ENCODE measurements at places on chromosomes 12 and 14.

DNA sequence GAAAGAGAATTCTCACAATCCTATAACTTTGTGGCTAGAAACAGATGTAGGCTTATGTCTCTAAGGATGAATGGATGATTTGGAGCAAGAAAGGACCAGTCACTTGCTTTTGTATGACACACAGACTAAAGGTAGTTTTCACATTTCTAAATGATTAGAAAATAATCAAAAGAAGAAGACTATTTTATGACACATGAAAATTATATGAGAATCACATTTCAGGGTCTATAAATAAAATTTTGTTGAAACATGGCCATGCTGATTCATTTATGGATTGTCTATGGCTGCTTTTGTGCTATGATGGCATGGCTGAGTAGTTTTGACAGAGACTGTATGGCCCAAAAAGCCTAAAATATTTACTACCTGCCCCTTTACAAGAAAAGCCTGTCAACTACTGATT lies 49.4 kb upstream of the FRMD6 start:
- DNase-seq: no peak

GRCh38 chr12:49818241-49818895 lies 9.8 kb downstream of the NCKAP5L start:
- no peak for DNase-seq

DNA sequence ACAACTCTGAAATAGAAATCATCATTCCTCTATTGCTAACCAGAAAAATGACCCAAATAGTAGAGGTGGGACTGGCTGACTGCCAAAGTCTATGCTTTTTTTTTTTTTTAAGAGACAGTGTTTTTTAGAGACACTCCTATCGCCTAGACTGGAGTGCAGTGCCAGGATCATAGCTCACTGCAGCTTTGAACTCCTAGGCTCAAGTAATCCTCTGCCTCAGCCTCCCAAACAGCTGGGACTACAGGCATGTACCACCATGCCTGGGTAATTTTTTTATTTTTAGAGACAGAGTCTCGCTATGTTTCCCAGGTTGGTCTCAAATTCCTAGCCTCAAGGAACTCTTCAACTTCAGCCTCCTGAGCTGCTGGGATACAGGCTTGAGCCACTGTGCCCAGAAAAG lies 19.2 kb downstream of the NR2C1 start:
- DNase-seq: no peak

DNA sequence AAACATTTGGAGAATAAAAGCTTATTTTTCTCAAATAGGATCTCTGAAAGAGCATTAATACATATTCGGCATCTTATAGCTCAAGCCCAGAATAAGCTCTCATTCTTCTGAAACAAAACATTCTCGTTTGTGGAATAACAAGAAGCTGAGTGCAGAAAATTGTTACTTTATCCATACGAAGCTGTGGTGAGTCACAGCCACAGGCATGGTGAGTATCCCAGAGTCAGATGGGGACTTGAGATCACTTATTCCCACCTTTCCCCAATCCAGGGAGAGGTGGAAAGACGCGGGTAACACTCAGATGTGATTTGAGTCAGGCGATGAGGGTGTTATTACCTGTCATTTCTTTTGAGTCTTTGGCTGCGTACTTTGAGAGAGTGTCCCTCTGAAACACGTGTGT lies 214.6 kb upstream of the TMEM132C start:
- no peak for DNase-seq

- DNase-seq: no peak
Observed at GRCh38 chr14:24861083-24861630, 188.8 kb downstream of the STXBP6 start.

- no peak for DNase-seq
Observed at GRCh38 chr14:65805113-65805473, 392.6 kb downstream of the FUT8 start.

GRCh38 chr14:92465353-92466055 lies 48.1 kb upstream of the RIN3 start:
- no peak for DNase-seq

GRCh38 chr12:53091756-53092155 lies 5.7 kb upstream of the IGFBP6 start:
- no peak for DNase-seq

DNA sequence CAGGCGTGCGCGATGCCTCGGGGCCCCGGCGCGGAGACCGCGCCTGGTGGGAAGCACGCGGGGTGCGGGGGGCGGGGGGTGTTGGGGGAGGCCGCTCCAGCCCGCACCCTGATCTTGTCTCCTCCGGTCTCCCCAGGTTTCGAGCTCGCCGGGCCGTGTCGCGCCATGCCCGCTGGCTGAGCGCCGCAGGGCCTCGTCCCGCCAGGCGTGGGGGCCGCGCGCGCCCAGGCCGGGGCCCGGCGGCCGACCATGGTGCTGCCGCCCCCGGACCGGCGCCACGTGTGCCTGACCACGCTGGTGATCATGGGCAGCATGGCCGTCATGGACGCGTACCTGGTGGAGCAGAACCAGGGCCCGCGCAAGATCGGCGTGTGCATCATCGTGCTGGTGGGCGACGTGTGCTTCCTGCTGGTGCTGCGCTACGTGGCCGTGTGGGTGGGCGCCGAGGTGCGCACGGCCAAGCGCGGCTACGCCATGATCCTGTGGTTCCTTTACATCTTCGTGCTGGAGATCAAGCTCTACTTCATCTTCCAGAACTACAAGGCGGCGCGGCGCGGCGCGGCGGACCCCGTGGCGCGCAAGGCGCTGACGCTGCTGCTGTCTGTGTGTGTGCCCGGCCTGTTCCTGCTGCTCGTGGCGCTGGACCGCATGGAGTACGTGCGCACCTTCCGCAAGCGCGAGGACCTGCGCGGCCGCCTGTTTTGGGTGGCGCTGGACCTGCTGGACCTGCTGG lies 2.4 kb downstream of the TMEM121 start:
- DNase-seq: no peak

DNA sequence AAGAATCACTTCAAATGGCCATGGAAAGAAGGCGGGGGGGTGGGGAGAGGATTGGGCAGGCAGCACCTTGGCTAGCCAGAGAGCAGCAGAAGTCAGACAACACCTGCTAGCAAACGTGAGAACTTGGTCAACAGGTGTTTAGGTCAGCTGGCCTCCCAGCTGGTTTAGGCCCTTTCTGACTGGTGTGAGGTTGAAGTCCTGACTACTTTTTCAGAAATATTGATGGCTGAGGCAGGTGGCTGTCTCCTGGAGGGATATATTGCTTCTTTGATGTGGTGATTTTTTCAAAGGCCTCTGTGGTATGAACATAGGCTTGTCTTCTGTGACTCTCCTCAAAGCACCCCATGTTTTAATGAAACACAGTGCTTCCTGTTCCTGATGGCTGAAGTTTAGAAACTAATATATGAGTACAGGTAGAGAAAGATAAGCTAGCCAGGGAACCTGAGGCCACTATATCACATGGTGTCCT lies 238.2 kb upstream of the SSTR1 start:
- DNase-seq: no peak

DNA sequence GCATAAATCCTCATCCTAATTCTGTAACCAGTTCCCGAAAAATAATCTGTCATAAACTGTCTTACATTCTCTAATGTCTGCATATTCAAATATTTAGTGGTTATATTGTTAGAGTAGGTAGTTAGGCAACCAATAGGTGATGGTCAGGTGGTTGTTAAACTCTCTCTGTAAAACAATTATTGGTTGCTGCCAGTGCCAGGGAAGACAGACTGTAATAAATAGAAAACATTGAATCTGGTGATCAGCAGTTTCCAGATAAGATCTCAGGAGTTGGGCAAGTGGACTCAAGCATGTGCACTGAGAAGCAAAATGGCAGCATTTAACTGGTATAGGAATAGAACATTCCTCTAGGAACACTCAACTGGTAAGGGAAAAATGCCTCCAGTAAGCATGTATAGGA lies 325.5 kb downstream of the ACSS3 start:
- DNase-seq: no peak

GRCh38 chr14:68390741-68391140 lies 402.1 kb downstream of the ZFP36L1 start:
- no peak for DNase-seq

- DNase-seq: no peak
Observed at GRCh38 chr14:95507701-95508103, 8.7 kb downstream of the SYNE3 start.

- no peak for DNase-seq
Observed at GRCh38 chr12:16606991-16607390, 1.0 kb upstream of the LMO3 start.

DNA sequence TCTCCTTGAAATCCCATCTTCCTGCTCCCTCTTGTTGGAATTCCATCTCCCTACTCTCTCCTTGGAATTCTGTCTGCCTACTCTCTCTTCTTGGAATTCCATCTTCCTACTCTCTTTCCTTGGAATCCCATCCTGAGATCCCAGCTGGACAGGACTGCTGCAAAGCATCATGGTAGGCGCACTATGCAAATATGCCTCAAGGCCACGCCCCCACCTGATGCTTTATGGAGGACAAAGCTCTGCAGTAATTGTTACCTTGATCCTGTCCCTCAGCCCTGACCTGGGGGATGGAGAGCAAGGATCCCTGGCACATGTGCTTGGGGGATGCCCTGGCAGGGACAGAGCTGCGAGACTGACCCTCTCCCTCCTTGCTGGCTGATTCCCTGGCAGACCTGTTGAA lies 185.6 kb downstream of the TBX5 start:
- DNase-seq: no peak

- DNase-seq: no peak
Observed at GRCh38 chr14:75969891-75970290, 11.9 kb downstream of the TGFB3 start.

GRCh38 chr14:63275611-63276010 lies 43.1 kb downstream of the GPHB5 start:
- no peak for DNase-seq

DNA sequence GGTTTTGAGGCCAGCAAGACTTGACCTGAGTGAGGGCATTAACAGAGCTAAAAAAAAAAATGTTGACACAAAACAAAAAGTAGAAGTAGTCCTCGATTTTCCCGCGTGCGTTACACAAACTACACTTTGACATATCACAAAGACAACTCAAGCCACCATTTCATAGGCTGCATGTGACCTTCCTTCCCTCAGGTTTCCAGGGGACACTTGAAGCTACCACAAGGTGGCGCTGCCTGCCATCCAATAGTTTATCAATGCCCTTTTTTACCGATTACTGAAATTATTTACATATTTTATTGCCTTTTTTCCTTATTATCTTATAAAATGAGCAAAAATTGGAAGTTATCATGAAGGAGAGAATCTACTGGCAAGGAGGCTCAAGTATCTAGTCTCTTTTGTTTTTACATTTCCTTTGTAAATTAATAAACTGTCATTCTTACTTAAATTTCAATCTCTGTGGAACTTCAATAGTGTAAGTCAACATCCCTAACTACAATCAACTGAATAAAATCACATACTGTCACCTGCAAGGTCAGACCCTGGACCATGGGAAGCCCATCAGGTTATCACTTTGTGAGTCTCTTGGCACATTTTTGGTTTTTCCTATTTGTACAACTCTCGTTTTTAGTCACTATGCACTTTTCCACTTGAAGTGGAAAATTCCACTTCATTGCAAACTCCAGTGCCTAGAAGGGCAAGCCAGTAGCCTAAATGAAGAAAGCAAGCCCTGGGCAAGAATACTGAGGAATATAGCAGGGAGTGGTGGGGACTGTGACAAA lies 84.6 kb upstream of the CPSF6 start:
- DNase-seq: peak; percentile 37

DNA sequence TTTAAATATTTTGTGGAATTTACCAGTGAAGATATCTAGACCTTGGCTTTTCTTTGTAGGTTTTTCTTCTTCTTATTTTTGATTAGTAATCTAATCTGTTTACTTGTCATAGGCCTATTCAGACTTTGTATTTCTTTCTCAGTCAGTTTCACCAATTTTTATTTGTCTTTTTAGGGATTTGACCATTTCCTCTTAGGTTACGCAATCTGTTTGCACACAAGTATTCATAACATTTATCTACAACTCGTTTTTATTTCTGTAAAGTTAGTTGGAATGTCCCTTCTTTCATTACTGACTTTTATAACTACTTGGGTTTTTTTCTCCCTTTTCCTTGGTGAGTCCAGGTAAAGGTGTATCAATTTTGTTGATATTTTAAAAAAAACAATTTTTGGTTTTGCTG lies 545.7 kb downstream of the AACS start:
- no peak for DNase-seq

DNA sequence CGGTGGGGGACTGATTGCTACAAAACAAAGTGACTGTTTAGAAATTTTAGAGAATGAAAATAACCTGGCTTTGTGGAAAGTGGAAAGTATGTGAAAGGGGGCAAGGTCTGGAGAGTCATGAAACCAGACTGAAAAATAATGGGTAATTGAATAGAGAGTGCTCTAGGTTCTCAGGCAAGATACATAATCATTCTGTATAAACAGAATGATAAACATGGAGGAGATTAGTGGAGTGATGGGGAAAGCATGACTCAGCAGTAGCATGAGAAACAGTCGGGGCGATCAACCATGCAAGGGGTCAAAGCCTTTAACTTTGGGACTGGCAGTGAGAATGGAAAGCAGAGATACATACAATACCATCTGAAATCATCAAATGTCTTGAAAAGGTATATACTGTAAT lies 332.5 kb downstream of the CCER1 start:
- no peak for DNase-seq
